ENCODE measurements at places on chromosomes 6 and 20.

DNA sequence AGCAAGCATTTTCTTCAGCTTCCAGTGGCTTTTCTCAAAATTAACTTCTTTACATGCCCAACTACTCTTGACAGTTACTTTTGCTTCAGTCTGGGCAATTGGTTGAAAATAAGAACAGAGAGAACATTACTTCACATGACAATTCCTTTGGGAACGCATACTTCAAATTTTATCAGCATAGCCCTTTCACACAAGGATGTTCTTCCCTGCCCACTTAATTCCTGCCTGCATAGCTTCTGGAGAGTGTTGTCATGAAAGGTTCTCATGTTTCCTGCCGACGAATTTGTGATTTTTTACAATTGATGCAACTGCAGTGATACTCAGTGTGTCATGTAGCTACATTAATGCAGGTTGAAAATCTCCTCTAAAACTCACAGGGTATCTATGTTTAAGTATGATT lies 22.0 kb upstream of the SNRNP48 start:
- no peak for DNase-seq

DNA sequence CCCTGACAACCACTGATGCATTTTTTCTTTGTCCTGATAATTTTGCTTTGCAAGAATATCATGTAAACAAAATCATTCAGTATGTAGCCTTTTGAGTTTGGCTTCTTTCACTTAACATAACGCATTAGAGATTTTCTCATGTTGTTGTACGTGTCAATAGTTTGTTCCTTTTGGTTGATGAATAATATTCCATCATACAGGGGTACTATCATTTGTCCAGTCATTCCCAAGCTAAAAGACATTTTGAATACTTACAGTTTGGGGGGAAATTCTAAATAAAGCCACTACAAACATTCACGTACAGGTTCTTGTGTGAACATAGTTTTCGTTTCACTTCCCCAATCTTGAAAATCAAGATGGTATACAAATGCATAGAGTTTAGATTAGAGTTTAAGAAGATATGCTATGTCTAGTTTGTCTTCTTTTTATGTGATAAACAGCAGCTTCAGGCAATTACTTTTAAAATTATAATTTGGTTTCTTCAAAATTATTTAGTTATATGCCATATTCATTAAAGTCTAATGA lies 5.2 kb downstream of the HAO1 start:
- no peak for DNase-seq

GRCh38 chr6:53699462-53699861 lies 33.9 kb upstream of the KLHL31 start:
- no peak for DNase-seq

- DNase-seq = no peak
Measured at GRCh38 chr6:94955156-94955555, 622.2 kb upstream of the MANEA start.

DNA sequence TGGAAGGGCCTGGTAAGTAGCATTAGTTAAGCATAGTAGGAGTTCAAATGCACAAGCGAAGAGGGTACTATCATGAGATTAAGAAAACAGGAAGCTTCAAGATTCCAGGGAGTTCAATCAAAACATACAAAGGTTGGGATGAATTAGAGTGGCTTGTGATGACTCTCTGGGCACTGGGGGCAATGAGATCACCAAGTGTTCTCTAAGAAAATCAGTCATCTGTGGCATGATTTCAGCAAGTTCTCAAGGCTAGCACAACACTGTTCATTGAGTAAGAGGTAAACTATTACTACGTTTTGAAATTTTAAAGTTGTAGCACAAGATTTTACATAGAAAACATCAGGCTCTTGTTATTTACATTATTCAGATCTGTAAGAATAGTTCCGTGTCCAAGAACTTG lies 139.7 kb upstream of the FLRT3 start:
- DNase-seq = no peak

DNA sequence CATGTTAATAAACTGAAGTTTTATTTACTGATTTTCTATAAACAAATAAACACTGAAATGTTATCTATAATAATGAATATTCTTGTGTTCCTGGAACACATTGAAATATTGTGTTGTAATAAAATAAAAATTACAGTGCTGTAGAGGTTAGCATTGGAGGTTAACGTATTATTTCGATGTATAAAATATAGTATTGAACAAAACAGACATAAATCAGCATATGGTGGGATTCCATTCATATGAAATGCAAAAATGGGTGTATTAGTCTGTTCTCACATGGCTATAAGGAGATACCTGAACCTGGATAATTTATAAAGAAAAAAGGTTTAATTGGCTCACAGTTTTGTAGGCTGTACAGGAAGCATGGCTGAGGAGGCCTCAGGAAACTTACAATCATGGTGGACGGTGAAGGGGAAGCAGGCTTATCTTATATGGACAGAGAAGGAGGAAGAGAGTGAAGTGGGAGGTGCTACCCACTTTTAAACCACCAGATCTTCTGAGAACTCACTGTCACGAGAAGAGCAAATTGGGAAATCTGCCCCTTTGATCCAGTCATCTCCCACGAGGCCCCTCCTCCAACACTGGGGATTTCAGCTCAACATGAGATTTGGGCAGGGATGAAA lies 24.6 kb upstream of the BMP6 start:
- no peak for DNase-seq

DNA sequence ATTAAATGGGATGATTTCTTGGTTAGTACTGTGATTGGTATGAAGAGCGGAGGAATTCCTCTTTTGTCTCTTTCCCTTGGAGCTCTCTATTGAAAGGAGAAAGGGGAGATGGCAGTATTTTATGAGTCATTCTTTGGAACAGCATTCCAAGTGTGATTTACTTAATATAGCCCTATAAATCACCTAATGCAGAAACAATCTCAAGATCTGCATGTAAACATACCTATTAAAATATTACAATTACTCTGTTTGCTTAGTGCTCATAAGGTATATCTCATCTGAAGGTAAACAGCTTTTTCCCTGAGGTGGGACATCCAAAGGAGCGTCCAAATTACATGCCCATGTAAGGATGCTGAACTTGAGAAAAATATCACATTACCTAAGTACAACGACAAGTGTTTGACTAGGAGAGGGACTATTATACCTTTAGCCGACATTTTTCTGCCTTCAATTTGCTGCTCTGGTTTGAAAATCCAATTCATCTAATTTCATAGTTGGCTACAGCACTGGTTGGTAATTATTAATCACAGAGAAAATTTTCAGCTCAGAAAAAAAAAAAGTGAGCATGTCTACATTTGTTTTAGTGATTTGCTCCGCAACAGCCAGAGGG lies 229.0 kb downstream of the FOXC1 start:
- no peak for DNase-seq
